ENCODE measurements at places on chromosomes 2 and 18. TPM values are rescaled to one million over a fixed set of nuclear protein-coding genes. Genes with fewer than 3 reads are reported as not detected.

Gene SCYGR4
- total RNA-seq: not detected

Gene GGCX
- 21.3 TPM for total RNA-seq

Gene KLHL29
- 2.2 TPM for total RNA-seq

Gene GCA
- total RNA-seq: 11.3 TPM

Gene GRHL1
- total RNA-seq: 1.0 TPM

Gene EFHD1
- 1.1 TPM for total RNA-seq

Gene TAF4B
- 10.1 TPM for total RNA-seq

Gene KLHL41
- not detected for total RNA-seq

Gene MC5R
- 0.09 TPM for total RNA-seq

Gene NT5C1B
- not detected for total RNA-seq

Gene CNGA3
- total RNA-seq: not detected

Gene CRYBA2
- not detected for total RNA-seq

Gene MBD5
- 38.4 TPM for total RNA-seq

Gene SAG
- total RNA-seq: 0.34 TPM

Gene TGFBRAP1
- 24.7 TPM for total RNA-seq

Gene CNDP1
- total RNA-seq: not detected

Gene TLX2
- total RNA-seq: 1.1 TPM

Gene UGT1A6
- total RNA-seq: not detected

Gene ARHGAP25
- total RNA-seq: 82.8 TPM

Gene SCN3A
- not detected for total RNA-seq

Gene ALKAL2
- 0.80 TPM for total RNA-seq

Gene SPATA3
- total RNA-seq: not detected

Gene POTEJ
- total RNA-seq: not detected

Gene GPR39
- total RNA-seq: not detected

Gene TRAPPC8
- total RNA-seq: 43.4 TPM

Gene KIF1A
- 0.41 TPM for total RNA-seq

Gene FMNL2
- 1.2 TPM for total RNA-seq

Gene IL36B
- not detected for total RNA-seq

Gene SNTG2
- total RNA-seq: 0.57 TPM

Gene EGR4
- 0.07 TPM for total RNA-seq

Gene RBM43
- 4.2 TPM for total RNA-seq

Gene ZNF521
- total RNA-seq: not detected
